Activated T-helper 1 cell treated with anti-CD3 and anti-CD28 coated beads, Interleukin-2, amount 50 U/mL, for 16 hours (primary cell): ENCODE measurements at places on chromosomes 7 and 10.

DNA sequence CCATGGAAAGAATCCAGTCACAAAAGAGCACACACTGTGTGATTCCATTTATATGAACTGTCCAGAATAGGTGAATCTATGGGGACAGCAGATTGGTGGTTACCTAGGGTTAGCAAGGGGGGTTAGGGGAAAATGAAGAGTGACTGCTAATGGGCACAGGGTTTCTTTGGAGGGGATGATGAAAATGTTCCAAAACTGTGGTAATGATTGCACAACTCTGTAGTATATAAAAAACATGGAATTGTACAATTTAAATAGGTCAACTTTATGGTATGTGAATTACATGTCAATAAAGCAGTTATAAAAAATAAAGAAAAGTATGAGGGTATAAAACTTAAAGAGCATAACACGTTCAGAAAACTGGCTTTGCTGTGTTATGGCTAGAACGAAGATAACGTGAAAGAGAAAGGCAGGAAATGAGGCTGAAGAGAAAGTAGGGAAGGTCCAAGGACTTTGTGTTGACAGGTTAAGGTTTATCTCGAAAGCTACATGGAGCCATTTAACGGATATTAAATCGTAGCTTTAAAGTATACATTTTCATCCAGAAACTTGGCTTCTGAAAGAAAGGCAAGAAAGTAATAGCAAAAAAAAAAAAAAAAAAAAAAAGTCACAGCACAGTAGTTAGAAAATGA lies 26.4 kb upstream of the MSS51 start:
- no peak for DNase-seq

DNA sequence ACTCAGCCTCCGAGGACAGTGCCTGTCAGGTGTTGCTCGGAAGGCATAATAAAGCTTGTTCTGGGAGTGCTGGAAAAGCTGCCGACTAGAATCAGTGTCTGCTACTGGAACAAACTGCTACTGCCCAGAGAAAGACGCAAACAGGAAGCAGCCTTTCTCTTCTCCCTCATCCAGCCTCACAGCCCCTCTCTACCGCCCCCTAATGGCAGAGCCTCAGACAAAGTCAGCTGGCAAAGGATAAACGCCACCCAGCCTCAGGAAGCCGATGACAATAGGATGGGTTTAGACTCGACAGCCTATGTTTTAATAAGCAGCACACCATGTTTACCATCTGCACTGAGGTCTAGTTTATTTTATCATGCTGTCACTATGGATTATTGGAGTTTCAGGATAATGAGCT lies 169.5 kb upstream of the LYZL1 start:
- DNase-seq = no peak

DNA sequence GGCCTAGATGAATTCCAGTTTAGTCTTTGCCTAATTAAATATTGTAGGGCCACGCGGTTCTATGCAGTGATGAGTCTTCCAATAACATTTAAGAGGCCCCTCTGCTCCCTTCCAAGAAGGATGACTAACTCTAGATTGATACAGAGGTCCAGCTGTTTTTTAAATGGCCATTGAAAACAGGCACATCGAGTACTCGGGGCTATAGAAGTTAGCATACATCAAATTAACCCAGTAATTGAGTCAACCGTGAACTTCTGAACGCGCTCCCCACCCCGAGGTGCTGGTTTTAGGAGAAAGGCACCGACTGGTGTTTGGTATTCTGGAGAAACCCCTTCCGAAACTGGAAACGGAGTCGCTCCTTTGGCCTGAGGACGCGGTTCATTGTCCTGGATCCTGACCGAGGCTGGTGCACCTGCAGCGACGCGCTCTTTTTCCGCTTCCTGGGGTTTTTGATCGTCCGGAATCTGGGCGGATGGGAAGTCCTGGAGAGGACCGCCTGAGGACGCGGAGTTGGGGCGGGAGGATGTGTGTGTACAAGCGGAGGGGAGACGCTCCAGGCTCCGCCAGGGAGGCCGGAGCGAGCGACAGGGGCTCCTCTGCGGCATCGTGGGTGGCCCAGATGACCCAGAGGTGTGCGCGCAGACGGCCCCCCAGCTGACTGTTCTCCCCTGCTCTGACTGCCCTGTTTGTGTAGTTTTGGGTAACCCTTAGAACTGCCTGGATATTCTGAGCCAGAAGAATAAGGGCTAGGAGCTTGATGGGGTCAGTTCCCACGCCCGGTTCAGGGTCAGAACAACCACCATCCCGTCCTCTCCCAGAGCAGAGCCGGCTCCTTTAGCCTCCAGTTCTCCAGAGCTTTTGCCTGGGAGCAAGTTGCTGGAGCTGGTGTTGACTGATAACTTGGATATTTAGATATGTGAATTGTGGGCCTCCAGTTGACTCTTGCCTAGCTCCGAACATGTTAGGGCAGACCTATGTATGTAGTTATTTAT lies 711 bp downstream of the FAM221A start:
- peak; percentile 11 for DNase-seq

GRCh38 chr10:30036341-30036740 lies 23.0 kb downstream of the JCAD start:
- DNase-seq = no peak

DNA sequence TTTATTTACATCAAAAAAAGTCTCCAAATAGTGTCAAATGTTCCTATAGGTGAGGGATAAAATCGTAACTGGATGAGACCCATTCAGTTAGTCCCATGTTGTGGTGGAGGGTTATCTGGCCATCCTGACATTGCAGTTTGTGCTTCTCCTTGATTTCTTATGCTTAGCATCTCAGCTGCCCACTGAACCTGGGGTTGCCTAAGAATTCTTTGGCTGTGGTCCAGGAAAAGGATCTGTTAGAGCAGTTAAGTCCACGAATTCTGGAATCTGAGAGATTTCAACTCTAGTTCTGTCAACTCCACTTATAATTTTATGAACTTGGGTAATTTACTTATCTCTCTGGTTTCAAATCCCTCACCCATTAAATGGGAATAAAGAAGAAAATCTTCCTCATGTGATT lies 1673.4 kb downstream of the REEP3 start:
- DNase-seq = no peak

DNA sequence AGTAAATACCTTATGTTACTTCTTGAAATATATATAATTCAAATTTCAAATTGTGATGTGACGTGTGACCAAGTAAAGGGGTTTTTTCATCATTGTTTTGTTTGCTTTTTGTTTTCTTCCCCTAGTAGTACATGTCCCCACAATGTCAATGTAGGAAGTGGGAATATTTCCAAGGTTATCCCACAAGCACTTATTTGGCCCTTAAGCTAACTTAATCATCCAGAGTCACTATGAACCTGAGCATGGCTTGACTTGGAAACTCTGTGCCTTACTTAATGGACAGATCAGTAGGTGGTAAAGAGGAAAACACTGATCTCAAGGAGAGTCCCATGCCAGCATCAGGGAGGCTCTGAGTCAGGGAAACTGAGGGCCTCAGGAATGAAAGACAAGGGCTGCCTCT lies 569.3 kb upstream of the IGFBP3 start:
- DNase-seq = no peak

- no peak for DNase-seq
Observed at GRCh38 chr10:125092564-125093031, 67.8 kb downstream of the CTBP2 start.

DNA sequence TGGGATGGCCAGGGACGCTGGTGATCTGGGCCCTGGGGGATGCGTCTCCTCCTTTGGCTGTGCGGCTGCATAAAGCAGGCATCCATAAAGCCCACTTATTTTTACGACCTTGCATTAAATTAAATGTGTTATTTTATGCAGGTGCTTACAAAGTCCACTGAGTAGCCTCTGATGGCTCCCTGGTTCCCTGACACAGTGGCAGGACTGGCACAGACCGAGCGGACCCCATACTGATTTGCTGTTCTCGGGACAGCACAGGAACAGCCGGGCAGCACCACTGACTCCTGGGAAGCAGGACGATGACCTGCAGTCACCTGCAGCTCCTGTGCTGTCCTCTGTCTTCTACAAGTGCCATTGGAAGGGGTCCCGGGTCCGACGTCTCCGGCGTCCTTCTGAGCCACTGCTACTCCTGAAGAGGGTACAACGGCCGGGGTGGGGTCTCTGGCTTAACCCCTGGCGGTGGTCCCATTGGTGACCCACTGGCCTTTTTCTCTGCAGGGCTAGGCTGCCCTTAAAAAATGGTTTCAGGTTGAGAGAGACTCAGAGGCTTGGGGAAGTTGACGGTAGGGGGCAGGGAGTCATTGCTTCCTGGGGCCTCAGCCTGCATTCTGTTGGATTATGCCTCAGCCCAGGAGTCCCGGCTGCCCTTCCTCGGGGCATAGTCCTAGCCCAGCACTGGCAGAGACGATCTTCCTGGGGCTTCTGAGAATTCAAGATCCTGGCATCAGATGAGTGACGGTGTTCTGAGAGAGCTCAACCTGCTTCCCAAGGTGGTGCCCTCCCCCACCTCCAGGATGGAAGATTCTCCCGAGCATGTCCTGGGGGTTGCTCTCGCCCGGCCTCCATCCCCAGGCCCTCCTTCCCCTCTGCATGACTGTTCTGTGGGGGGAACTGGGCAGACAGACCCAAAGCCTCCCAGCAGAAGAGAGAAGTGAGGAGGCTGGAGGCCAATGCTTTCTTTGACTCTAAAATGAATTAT lies 330.1 kb downstream of the ADARB2 start:
- DNase-seq = no peak

- DNase-seq = no peak
Observed at GRCh38 chr7:23216021-23216420, 30.6 kb upstream of the GPNMB start.
